Tibial artery (tissue), 4 donors: ENCODE measurements at places on chromosomes 5 and 9.

DNA sequence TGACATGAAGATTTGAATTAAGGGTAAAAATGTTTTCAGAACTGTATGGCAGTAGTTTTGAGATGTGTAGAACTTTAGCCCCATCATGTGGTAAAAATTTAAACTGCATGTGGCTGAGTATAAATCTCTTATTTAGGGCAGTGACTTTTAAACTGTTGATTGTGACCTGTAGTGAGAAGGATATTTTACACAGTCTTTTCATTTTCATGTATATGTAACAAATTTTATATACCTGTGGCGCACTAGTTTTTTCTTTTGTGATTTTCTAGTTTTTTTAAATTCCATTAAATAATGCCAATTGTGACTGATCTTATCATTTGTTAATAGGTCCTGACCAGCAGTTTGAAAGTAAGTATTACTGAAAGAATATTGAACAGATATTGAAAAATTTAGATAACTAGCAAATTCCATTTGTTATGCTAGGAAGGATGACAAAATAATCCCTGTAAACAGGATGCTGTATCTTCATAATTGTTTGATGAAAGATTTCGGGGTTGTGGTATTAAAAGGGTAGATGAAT is 47.2 kb downstream of the GPBP1 start:
- DNase-seq = no peak

GRCh38 chr5:172872997-172873491 is 39.0 kb downstream of the ERGIC1 start:
- DNase-seq = peak; percentile 87

DNA sequence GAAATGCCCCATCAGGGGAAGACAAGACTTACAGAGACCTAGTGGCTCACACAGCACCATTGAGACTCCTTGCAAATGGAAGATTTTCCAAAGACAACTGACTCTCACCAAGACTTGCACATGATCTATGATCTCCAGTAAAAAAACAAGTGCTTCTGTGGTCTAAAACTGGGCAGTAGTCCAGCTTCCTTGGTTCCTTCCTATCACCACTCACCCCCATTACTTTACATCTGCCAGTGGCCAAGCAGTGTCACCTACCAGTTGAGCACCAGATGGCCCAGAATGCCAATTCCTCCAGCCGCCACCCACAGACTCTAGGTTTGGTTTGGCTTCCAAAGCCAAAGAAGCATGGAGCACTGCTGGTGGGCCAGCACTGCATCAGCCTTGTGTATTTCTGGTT is 47.7 kb downstream of the SH3TC2 start:
- DNase-seq = no peak

DNA sequence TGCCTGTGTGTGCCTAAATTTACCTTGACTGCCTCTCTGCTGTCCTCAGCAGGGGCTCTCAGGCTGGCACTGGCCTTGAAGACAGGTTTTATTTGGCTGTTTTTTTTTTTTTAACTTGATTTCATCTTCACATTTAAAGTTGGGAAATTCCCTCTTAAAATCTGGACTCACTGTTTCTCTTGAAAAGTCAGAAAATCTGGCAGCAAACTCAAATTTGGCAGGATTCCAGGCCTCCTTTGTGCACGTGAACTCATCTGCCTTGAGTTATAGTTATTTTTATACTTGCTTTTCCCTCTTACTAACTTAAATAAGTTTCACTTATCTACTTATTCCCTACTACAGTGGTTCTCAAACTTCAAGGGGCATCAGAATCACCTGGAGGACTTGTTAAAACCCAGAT is 118.4 kb upstream of the MAP3K1 start:
- no peak for DNase-seq

DNA sequence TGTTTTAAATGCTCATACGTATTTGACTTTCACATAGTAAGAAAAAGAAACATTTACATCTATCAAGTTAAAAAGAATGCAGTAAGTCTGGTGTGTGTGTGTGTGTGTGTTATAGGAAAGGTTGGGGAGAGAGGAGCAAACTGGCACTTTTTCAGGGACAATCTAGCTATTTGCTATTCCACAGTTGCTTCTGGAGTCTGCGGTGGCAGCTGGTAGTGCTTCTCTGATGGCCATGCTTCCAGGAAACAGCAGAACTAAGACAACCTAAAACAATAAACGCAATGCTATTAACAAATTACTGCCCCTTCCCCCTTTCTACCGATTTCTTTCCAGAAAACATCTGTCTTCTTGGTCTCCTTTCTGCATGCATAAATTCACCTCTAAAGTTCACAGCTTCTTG is 70.0 kb upstream of the CDH10 start:
- DNase-seq = no peak

DNA sequence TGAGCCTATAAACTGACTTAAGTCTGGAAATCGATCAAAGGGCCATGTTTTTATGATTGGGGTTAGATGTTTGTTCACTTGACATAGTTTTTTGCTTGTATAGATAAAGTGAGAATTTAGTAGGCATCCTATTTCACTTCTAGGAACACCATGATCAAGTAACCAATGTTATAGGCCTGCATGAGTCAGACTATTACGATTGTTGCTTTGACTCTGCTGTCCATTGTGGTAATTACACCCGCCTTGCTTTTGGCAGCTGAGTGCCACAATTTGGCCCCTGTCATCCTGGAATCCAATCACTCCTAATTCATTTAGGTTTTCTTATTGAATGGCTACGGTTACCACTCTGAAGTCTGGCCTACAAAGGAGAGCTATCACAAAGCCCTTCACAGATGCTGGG is 67.8 kb upstream of the IL33 start:
- no peak for DNase-seq

DNA sequence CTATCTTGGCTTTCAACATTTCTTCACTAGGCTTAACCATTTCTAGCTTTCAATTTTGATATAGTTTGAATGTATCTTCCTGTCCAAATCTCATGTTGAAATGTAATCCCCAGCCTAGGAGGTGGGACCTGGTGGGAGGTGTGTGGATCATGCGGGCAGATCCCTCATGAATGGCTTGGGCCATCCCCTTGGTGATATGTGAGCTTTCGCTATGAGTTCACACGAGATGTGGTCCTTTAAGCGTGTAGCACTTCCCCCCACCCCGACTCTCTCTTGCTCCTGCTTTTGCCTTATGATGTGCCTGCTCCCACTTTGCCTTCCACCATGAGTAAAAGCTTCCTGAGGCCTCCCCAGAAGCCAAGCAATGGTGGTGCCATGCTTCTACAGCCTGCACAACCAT is 40.6 kb downstream of the PHAX start:
- no peak for DNase-seq

GRCh38 chr5:147432323-147432722 is 77.5 kb downstream of the DPYSL3 start:
- no peak for DNase-seq

GRCh38 chr5:136192526-136193321 is at the start of gene SMIM32:
SMIM32 (minus strand) TSS chr5:136193162; CDS start chr5:136192524, 638 bp downstream.
- no peak for DNase-seq

DNA sequence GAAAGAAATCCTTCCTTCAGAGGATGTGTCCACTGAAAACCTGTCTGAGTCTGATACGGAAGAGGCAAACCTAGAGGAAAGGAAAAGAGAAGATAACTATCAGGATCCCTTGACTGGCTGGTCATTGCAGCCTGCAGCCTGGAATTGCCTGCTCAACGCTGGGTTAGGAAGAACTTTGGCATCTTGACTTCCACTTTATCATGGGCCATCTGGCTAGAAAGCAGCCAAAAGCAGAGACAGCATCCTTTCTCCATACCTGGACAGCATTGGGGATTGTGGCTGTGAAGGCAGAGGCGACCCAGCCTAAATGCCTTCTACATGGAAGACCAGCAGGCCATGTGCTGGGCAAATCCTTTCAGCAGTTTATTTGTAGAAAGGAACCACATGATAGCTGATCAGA is 58.7 kb upstream of the PTPN3 start:
- DNase-seq = no peak

GRCh38 chr9:82565188-82565969 is 497.6 kb downstream of the RASEF start:
- no peak for DNase-seq

- peak; percentile 10 for DNase-seq
Measured at GRCh38 chr9:133760713-133761290, 22.6 kb upstream of the SARDH start.

DNA sequence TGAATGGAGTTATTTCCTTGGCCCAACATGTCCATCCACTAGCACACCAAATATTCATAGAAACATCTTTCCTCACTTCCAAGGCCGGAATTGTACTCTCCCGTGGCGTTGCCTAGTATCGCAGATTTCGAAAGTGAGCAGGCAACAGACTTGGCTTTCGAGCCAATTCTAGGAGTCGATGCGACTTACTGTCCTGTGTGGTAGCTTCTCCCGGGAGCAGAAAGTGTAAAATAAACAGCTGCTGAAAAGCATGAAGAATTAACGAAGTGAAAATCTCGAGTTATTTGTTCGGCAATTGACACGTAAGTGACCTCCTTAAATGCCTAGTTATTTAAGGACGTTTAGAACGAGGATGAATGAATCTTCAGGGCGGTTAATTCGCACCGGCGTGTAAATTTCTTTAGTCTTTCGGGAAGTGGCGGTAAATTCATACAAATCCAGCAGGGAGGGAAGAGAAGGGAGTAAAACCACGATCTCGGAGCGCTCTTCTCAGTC is 449 bp upstream of the PCSK5 start:
- DNase-seq = peak; percentile 75
